Stimulated activated CD4-positive, alpha-beta T cell treated with anti-CD3 and anti-CD28 coated beads, Interleukin-12 subunit alpha, Interleukin-12 subunit beta, amount 100 ng/mL, for 4 hours (primary cell): ENCODE measurements at places on chromosomes 12 and 14.
A peak's percentile ranks its signal among the peaks of the same experiment; 100 is the strongest.

DNA sequence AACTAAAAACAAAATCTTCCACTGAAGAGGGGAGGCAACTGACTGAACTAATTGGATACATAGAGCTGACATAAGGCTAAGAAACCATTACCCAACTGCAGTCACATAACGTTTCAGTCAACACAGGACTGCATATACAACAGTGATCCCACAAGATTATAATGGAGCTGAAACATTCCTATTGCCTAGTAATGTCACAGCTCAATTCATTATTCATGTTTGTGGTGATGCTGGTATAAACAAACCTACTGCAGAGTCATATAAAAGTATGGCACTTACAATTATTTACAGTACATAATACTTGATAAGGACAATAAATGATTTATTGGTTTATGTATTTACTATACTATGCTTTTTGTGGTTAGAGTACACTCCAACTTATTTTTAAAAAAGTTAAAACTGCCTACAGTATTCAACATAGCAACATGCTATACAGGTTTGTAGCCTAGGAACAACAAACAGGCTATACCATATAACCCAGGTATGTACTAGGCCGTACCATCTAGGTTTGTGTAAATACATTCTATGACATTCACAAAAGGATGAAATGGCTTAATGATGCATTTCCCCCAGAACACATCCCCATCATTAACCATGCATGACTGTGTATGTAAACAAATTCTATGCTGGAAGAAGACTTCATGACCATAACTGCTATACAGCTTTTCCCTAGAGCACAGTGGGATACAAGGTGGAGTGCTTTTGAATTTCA is 4.3 kb downstream of the NAP1L1 start:
- DNase-seq: no peak

GRCh38 chr14:33165144-33165925 is 226.7 kb downstream of the NPAS3 start:
- DNase-seq: no peak

GRCh38 chr14:91980157-91980556 is 32.7 kb upstream of the FBLN5 start:
- no peak for DNase-seq

GRCh38 chr12:42126963-42127362 is 17.7 kb downstream of the GXYLT1 start:
- DNase-seq: no peak

GRCh38 chr12:30794020-30794419 is 39.3 kb upstream of the CAPRIN2 start:
- DNase-seq: no peak

- peak; percentile 8 for DNase-seq
Observed at GRCh38 chr12:95918194-95918993, 24.0 kb downstream of the CCDC38 start.

GRCh38 chr12:132285991-132286681 is 43.3 kb downstream of the GALNT9 start:
- no peak for DNase-seq

DNA sequence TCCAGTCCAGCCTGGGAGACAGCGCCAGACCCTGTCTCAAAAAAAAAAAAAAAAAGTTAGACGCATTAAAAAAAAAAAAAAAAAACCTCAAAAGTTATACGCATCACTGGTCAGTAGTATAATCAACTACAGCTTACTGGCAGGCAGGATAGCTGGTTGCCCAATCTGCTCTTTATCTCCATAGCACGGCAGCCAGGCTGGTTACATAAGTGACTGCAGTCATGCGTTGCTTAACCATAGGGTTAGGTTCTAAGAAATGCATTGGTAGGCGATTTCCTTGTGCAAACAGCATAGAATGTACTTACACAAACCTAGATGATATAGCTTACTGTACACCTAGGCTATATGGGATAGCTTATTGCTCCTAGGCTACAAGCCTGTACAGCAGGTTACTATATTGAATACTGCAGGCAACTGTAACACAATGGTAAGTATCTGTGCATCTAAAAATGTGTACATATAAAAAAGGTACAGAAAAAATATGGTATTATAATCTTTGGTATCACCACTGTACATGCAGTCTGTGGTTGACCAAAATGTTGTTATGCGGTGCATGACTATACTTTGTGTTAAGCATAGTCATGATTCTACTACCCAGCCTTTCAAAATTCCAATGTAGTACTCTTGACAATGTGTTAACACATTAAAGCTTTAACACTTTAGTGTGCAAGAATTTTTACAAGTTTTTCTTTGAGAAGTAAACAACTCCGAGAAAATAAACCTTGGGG is 8.1 kb downstream of the L2HGDH start:
- DNase-seq: no peak

GRCh38 chr12:68882251-68882964 is 50.6 kb downstream of the CPM start:
- no peak for DNase-seq

DNA sequence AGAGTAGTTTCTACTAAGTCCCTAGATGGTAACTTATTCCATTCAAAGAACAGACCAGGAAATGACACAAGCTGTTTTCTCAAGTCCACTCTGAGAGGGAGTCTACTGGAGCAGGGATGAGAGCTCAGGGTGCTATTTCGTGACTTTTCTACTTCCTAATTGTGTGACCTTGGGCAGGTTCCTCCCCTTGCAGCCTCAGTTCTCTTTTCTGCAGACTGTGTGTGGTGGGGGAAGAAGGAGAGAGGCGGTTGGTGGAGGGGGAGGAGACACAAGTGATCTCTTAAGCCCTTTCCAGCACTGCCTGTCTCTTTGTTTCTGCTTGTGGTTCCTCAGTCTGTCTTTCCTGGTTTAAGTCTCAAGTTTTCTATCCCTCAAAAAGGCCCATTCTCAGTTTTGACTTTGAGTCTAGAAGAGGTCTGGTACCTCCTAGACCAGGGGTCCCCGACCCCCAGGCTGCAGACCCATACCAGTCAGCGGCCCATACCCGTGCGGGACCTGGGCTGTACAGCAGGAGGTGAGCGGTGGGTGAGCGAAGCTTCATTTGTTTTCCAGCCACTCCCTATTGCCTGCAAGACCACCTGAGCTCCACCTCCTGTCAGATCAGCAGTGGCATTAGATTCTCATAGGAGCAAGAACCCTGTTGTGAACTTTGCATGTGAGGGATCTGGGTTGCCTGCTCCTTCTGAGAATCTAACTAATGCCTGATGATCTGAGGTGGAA is 10.7 kb downstream of the FGF6 start:
- DNase-seq: no peak

- DNase-seq: no peak
Observed at GRCh38 chr14:23209651-23210423, 26.4 kb upstream of the SLC7A8 start.

- no peak for DNase-seq
Observed at GRCh38 chr14:32757568-32757967, 181.1 kb upstream of the NPAS3 start.

- peak; percentile 1 for DNase-seq
Observed at GRCh38 chr14:22737052-22737451, 29.4 kb upstream of the OXA1L start.

DNA sequence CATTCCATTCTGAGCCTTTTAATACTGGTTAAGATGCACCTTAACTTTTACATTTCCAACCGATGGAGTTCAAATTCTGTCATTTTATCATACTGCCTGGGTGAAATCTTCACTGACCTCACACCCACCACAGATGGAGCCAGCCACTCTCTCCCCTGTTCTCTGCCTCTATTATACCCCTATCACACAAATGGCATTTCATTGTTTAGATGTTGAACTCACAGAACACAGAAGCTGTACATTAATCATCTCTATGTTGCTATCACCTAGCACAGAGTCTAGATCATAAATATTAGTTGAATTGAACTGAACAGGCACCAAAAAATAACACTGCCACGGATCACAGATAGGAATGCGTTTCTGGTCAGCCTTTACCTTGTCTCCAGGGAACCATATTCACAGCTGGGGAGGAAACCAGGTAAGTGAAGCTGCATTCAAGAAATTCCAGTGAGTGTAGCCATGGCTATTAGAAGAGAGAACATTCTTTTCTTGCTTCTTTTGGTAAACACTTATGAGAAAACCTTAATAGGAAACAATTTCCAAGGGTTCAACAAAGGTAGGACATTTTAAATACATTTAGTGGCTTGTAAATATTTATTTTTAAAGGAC is 194.9 kb upstream of the RMST start:
- DNase-seq: no peak

GRCh38 chr14:29558516-29558915 is 369.1 kb downstream of the PRKD1 start:
- DNase-seq: no peak

GRCh38 chr12:79844693-79845092 is 90.2 kb downstream of the PPP1R12A start:
- DNase-seq: no peak

DNA sequence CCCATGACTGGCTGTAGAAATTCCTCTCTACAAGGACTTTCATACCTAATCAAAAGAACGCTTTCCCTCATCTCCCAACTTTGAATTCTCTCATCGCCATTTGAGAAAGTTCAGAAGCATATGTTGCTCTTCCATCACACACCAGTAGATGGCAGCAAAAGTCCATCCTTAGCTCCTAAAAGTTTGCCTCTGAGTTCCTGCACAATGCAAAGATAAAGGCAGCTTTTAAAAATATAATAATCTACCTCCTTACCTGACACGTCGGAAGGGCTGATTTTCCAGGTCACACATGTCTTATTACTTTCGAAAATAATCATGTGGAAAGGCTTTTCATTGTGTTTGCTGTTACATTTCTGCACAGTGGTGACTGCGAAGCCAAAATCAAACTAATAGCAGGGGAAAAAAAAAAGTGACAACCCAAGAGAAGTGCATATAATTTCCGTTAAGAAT is 456.7 kb upstream of the SEL1L start:
- peak; percentile 4 for DNase-seq

DNA sequence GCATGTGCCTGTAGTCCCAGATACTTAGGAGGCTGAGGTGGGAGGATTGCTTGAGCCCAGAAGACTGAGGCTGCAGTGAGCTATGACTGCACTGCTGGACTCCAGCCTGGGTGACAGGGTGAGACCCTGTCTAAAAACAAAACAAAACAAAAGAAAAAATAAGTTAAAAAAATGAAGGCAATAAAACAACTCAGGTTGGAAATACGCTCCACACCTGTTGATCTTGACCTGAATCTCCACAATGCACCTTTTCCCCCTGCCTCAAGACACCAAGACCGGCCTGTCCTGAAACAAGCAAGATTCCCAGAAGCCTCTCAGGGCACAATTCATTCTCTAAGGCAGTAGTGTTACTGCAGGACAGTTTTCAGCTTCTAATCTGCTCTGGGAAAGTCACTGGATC is 20.8 kb upstream of the CEBPE start:
- no peak for DNase-seq

GRCh38 chr12:28872654-28873268 is 276.3 kb upstream of the FAR2 start:
- DNase-seq: no peak

DNA sequence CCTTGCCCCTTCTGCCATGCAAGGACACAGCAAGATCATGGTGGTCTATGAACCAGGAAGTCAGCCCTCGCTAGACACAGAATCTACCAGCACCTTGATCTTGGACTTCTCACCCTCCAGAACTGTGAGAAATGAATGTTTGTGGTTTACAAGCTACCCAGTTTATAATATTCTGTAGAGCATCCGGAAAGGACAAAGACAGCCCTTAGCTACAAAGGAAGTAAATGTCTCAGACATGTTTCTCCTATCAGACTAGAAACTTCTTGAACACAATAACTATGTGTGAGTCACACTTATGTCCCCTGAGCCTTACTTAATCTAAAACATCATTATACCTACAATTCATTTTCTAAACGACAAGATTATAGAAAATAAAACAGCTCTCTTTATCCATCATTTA is 176.7 kb downstream of the KLHL28 start:
- no peak for DNase-seq

DNA sequence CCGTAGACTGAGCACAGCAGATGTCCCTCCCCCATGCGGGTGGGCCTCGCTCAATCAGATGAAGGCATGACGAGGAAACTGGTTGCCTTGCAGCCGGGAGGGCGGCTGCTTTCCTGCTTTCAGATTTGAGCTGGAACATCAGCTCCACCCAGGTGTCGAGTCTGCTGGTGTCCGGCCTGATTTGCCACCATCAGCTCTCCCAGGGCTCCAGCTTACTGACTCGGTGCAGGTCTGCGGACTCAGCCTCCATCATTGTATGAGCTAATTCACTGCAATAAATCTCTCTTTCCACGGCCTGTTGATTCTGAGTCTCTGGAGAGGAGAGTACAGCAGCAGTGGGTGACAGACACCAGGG is 156.2 kb downstream of the KIF26A start:
- no peak for DNase-seq

DNA sequence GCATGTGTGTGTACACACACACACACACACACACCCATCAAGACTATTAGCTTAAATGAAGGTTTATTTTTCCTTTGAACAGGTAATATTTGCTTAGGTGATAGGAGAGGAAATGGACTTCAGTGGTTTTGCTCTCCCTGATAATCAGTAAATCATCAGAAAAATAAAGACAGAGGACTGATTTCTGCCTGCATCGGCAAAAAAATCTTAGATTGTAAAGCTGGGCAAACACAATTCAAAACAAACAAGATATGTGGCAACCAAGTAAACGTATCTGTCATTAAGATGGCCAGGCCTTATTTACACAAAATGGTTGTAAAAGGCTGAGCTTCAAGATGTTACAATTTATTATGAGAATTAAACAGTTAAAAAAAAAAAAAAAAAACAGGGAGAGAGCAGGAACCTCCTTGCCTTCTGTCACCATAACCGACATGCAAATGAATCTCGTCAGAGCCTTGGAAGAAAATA is 31.3 kb downstream of the PRKD1 start:
- DNase-seq: no peak

DNA sequence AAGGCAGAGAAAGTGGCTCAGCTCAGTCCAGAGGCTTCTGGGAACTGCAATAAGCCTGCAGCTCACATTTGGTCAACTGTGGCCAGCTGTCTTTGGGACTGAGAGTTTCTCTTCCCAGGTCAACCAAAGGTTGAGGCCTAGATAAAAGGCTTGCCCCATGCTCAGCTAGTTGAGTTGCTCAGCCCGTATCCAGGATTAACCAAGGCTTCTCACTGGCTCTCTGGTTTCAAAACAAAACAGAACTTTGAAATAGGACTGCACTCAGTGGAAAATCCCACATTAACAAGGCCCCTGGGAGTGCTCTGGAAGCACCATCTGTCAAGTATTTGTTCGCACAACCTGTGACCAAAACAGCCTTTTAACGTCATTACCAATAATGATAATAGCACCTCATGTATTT is 40.3 kb upstream of the NUAK1 start:
- no peak for DNase-seq

- no peak for DNase-seq
Observed at GRCh38 chr12:51643951-51644350, 52.9 kb downstream of the SCN8A start.

GRCh38 chr14:68544081-68544892 is 248.6 kb downstream of the ZFP36L1 start:
- no peak for DNase-seq

- DNase-seq: peak; percentile 55
Observed at GRCh38 chr14:95519699-95520098, 3.2 kb upstream of the SYNE3 start.

DNA sequence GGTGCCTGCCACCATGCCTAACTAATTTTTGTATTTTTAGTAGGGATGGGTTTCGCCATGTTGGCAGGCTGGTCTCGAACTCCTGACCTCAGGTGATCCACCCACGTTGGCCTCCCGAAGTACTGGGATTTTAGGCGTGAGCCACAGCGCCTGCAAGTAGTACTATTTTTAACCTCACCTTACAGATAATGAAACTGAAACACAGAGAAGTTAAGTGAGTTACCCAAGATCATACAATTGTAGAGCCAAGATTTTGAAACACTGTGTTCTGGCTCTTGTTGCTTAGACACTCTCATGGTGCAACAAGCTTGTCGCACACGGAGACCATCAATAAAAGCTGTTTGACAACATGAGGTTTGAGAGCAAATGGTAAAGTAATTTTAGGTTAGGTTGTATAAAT is 159.1 kb upstream of the LMNTD1 start:
- DNase-seq: no peak

GRCh38 chr12:4943067-4943937 is 33.6 kb downstream of the KCNA1 start:
- no peak for DNase-seq
